Renal pelvis (tissue), 12 donors: ENCODE measurements at places on chromosomes 11 and 22.

- peak; percentile 80 for DNase-seq
Measured at GRCh38 chr11:79413268-79413667, 27.6 kb downstream of the TENM4 start.

GRCh38 chr11:60809691-60810090 is 24.6 kb downstream of the MS4A10 start:
- no peak for DNase-seq

DNA sequence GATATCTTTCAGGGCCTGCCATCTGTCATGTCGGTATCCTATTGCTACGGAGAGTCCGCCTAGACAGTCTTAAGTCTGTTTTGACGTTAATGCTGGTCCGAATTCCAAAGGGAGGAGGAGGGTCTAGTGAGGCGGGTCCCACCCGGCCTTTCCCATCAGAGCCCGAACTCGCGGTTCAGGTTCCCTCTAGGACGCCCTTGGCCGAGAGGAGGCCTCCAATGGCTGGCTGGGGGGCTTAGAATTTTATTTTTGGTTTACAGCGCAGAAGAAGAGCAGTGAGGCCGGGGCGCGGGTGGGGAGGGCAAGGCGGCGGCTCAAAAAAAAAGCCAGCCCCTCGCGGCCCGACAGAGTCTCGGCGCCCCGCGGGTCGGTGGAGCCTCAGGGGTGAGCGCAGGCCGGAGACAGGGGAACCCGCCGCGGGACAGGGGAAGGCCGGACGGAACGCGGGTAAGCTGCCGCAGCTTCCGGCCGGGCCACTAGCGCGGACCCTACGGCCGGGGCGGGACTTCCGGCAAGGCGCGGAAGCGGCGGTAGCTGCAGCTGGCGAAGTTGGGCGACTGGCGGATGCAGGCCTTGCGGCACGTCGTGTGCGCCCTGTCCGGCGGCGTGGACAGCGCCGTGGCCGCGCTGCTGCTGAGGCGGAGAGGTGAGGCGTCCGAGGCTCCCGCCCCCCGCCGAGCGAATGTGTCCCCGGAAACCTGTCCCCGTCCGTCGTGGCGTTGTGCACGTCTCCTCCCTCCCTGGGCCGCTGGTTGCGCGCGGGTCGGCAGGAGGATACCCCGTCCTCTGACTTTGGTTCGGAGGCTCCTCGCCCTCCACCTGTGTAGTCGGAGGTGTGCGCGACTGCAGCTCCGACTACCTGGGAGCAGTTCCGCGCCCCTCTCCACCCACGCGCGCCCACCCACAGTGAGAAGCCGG is at the start of gene TRMU:
TSS of gene TRMU (plus strand) at position 514 of the 918 bp plus-strand sequence. CDS start at position 565, 51 bp downstream.
- DNase-seq, result peak; percentile 86

GRCh38 chr11:19954899-19955298 is 205.4 kb downstream of the DBX1 start:
- no peak for DNase-seq

DNA sequence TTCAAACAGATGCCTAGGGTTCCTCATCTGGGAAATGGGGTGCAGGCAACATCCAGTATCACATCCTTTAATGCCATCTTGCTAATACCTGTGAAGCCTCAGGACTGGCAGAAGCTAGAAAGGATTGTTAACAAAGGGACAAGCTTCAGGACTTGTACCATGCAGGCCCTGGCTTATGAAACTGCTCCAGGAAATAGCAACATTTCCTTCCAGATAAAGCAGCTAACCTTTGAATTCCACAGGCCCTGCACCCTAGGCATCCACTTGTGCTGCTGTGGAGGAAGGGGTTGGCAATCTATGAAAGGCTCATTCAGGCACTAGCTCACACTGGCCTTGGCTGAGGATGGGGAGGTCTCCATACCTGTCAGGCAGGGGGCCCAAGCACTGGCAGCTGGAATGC is 87.2 kb downstream of the BTBD10 start:
- DNase-seq, result no peak
